ENCODE measurements at places on chromosomes 1 and 21.

DNA sequence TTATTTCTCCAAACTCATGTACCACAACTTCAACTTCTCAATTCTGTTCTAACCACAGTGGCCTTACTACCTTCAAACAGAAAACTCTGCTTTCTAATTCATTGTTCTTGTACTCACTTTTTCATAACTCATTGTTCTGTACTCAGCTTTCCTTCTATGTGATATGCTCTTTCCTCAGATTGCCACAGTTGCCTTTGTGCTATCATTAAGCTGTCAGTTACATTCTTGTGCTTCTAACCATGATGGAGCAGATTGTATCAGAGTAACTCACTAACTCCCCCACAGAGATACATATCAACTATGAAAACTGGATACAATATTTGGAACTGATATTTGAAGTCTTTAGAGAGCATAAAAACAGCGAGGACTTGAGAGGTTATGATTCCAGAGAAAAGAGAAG is 1213.7 kb downstream of the KCNT2 start:
- DNase-seq, result no peak

DNA sequence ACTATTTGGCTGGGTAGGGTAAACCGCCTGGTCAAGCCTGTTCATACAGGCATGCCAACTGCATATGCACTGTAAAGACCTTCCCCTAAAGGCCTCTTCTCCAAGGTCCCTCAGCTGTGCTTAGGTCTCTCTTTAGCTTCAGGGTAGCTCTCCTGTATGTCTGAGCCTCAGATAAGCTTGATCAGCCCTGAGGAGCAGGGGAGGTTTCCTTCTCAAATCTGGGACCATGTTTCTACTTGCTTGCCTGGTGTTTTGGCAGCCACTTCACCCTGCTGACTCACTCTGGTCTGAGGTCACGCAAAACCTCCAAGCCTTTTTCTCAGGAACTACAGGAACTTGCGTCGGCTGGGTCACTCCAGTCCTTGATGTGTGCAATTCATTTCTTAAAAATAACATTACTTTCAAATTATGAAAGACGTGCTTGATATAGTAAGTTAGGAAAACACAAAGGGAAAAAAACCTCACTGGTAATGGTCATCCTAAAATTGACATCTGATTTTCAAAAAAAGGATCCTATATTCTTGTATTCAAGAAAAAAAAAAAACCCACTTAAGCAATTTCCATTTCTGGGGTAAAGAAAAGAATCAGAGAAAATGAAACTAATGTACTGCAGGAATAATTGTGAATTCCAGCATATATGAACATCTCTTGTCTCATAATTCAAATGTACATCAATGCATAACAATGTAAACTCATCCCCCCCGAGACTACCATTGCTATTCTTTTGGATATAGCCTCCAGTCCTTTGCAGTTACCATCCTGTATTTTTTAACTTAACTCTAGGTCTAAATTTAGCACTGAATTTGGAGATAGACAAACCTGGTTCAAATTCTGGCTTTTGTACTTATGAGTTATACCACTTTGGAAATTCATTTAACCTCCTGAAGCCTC is 24.8 kb upstream of the RNF19B start:
- no peak for DNase-seq

DNA sequence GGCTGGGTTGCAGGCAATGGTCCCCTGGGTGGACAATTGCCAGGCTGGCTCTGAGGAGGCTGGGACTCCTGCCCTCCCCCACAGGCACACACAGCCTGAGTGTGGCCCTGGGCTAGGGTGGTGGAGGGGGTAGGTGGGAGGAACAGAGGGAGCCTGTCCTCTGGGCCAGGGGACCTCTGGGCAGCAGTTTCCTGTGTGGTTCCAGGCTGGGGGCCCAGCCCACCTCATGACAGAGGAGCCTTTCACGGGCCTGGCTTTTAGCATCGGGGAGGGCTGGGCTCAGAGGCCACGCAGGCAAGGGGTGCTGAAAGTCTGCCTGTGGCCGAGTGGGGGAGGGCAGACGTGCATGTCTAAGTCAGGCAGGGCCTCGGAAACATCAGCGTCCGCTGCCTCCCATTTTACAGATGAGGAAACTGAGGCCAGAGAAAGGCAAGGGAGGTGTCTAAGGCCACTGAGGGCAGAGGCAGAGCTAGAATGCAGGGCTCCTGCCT is 7.0 kb downstream of the EXTL1 start:
- no peak for DNase-seq

DNA sequence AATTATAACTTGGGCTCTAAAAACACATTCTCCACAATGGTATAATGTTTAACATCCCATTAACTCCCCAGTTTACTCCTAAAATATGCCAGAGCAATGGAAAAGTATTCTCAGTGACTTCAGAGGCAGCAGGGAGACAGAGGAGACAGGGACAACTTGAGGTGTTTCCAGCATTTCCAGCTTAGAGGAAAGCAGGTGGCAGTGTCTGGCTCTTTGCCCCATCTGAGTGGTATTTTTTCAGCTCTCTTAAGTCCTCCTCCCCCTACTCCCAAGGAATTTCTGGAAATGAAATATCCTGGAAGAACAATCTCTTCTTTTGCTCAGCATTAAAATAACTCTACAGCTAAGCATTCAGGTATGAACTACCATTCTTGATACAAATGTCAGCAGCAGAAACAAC is 10.8 kb upstream of the ERMAP start:
- DNase-seq, result no peak

DNA sequence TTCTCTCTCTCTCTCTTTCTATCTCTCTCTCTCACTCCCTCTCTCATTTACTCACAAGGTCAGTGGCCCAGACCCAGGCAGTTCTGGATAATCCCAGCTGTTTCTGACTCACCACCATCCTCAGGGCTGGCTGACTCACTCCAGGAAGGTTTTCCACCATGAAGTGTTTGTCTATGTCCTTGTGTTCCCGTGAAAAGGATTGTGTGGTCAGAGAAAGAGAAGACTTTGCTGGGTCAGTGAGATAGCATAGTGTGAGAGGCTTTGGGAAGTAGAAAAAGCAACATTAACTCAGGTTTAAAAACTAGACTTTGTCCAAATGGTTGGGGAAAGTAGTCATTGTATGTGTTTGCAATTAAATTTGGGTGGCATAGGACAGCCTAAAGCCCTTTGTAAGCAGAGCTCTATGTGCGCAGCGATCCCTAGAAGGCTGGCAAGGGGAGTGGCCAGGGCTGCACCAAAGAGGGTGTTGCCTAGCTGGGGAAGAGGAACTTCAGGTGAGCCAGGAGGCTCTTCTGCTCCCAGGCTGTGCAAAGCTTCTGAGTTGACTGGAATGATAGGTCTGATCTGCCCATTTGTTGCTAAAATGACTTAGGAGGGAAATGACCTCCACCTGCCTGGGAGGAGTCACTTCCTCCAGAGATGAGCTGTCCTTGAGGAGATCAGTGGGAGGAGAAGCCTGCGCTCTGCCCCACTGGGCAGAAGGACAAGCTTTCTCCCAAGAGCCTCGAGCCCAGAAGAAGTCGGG is 4.9 kb upstream of the CAPN2 start:
- no peak for DNase-seq

- no peak for DNase-seq
These were observed 121.7 kb upstream of the RUNX1 start for GRCh38 chr21:35170818-35171217.

DNA sequence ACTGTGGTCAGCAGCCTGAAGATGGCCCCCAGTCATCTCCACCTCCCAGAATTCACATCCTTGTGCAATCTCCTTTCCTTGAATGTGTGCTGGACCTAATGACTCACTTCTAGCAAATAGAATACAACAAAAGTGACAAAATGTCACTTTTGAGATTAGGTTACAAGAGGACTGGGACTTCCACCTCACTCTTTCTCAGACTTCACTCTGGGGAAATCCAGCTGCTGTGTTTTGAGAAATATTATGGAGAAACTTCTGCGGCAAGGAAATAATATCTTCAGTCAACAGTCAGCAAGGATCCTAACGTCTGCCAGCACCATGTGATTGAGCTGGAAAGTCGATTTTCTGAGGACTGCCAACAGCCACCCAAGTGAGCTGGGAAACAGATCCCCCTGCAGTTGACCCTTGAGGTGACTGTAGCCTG is 70.5 kb upstream of the GADD45A start:
- no peak for DNase-seq

GRCh38 chr1:162872981-162873380 is 12.0 kb upstream of the CCDC190 start:
- no peak for DNase-seq

GRCh38 chr1:230204842-230205241 is 137.8 kb downstream of the GALNT2 start:
- no peak for DNase-seq

DNA sequence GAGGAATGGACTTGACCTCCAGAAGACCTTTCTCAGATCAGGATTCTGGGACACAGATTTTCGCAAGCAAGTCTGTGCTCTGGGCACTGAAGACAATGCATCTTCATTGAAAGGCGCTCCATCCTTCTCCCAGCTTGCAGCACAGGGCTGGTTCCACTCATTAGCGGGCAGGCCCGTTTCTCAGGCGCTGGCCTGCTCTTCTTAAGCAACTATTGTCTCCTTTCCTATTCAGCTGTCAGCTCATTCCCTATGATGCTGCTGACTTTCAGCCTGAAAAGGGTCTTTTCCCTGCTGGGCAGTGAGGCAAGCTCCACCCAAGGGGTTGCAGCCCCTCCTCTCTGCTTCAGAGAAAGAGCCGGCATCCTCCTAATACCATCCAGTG is 91.9 kb upstream of the PLXNA2 start:
- DNase-seq, result no peak

DNA sequence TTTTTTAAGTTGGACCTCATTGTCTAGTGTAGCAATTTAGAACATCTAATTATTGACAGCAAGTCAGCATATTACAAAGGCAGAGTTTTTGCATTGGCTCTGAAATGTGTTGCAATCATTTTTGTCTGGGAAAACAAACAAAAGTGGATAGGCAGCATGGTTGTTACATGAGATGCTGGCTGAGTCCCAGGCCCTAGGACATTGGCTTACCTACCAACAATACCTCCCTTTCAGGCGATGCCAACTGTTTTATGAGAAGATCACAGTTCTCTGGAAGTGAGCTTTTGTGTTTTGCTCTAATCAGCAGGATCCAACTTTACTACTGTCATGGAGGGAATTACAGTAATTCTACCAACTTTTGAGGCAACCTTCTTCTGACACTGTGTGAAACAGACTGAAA is 71.5 kb upstream of the CXADR start:
- DNase-seq, result peak; percentile 47

Measured in putamen (tissue), 1 donor.